ENCODE measurements at places on chromosomes 7 and 10.

DNA sequence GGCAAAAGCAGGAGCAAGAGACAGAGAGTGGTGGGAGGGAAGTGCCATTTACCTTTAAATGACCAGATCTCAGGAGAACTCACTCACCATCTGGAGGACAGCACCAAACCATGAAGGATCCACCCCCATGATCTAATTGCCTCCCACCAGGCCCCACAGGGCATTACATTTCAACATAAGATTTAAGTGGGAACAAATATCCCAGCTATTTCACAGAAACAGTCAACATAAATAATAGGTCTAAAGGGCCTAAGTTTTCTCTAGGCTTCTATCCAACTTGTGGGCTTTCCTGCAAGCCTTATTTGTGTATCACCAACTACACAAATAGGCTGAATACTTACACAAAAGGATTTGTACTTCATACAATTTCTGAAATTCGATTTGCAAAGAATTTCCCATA lies 196.8 kb upstream of the POT1 start:
- no peak for DNase-seq

DNA sequence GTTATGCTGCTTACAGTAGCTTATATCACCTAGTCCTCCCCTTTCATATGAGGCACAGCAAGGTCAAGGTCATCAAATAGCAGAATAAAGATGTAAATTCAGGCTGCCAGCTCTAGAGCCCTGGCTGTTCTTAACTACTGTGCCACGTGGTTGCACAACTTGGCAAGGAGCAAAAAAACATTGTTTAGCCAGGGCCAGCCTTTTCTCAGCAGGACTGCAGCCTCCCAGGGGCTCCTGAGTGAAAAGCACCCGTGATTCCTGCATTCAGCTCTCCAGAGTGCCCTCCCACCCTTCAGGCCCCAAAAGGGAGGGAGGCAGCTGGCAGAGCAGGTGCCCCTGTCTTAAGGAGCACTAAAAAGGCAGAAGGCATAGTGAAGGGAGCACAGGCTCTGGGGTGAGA lies 31.8 kb upstream of the TM9SF3 start:
- DNase-seq, result no peak

DNA sequence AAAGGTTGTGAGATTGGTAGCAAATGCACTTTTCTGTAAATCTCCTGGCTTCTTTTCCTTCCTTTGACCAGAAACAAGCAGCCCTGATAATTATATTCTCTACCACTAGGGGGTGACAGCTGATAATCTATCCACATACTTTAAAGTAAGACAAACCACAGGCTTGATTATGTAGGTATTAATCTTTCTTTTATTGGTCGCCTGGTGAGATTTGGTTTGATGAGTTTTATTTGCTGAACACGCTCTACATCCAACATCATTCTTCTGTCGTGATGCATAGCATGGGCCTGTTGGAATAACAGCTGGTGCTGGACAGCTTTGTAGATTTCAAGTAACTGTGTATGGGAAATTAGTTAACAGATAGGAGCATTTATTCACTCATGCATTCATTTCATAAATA lies 63.5 kb downstream of the ZNF365 start:
- no peak for DNase-seq

GRCh38 chr7:140035400-140036223 lies 27.1 kb downstream of the PARP12 start:
- DNase-seq, result no peak

- DNase-seq, result no peak
Observed at GRCh38 chr10:63683223-63683622, 162.0 kb downstream of the REEP3 start.

GRCh38 chr10:123562387-123562786 lies 103.8 kb upstream of the GPR26 start:
- no peak for DNase-seq

DNA sequence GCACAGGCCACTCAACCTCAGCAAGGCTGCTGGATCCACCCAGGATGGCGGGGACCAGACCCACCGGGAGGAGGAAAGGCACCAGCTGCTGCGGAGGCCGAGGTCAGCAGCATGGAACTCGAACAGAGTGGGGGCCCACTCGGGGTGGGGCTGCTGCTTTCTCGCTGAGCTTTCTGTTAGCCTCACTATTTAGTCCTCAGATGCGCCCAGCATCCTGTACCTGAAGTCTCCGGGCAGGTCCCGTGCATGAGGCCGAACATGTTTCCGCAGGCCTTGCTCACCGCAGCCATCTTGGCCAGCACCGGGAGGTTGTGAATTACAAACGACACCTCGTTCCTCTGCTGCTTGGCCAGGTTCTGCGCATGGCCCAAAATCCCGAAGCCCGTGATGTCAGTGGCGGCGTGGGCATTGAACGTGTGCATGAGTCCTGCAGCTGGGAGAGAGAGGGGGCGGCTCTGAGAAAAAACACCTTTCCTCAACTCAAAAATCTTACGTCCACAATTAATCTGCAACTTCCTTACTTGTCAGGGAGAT lies 22.8 kb upstream of the PHYH start:
- no peak for DNase-seq

DNA sequence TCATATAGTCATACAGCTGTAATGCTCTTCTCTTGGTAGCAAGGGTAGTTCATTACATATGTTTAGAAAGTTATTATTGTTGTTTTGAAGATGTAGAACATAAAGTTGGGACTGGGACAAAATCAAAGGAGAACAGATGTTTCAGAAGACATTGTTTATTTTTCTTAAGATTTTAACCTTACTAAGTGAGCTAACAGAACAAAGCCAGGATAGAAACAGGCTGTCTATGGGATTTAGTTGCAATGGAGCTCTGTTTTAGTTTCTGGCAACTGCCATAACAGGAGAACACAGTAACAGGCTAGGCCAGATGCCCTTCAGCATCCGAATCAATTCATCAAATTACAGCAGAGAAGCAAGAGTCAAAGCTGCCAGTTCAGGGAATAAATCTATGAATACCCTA lies 382.4 kb downstream of the ARL4A start:
- DNase-seq, result no peak

DNA sequence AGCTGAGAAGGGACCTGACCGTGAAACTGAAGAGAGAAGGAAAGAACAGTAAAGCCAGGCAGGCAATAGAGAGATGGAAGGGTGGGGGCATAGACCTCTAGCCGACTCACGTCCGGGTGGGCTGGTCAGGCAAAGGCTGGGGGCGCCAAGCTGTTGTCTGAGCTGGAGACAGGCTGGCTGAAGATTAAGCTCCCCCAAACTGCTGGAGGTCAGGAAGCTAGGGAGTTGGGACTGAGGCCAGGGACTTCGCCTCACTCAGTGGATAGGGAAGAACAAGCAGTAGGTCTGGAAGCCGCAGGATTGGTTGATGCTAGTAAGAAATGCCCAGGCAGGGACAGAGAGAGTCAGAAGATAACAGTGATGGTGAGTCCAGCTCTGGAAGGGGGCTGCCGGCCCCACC lies 5.3 kb downstream of the PITX3 start:
- DNase-seq, result no peak

- DNase-seq, result no peak
Observed at GRCh38 chr7:85186521-85187241, at the start of gene SEMA3D. Gene SEMA3D, minus strand, starts transcription at chr7:85187056. Its CDS starts 65,165 bp downstream, at chr7:85121891.

DNA sequence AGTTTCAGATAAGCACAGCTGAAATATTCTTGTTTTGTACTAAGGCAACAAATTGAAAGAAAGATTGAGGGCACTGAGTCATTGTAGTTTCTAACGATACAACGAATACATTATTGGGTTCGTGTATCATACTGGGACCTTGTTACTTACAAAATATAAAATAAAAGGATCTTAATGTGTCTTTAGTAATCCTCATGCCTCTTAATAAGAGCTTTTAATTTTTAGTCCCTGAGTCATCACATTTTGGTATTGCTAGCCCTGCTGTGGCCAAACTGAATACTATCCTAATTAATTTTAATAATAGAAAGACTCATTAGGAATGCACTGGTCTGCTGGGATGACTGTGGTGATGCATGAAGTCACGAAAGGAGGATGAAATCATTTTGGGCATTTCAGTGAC lies 309.7 kb downstream of the EXOC4 start:
- no peak for DNase-seq

DNA sequence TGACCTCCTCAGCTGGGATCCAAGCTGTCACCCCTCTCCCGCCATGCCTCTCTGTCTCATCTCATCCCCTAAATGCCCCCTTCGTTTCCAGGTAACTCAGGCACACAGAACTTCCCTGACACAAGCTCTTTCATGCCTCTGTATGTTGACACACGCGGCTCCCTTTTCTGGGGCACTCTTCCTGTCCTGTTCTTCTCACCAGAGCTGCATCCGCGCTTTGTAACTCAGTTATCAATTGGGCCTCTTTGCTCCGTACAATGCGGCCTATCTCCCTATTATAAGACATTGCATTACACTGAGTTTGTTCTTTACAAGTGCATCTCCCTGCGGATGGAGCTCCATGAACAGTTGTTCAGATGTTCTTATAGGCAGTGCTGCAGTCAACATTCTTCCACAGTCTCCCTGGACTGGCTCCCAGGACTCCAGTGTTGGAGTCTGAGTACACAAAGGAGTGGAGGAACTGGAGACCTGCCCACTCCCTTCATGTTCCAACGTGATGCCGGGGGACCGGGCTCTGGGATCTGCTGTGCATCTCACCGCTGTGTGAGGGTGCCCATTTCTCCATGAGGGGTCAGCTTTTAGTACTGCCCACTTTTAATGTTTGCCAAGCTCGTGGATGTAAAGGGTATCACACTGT lies 56.9 kb upstream of the TNS3 start:
- DNase-seq, result no peak

- no peak for DNase-seq
Observed at GRCh38 chr7:28706584-28706983, 251.5 kb downstream of the TRIL start.

DNA sequence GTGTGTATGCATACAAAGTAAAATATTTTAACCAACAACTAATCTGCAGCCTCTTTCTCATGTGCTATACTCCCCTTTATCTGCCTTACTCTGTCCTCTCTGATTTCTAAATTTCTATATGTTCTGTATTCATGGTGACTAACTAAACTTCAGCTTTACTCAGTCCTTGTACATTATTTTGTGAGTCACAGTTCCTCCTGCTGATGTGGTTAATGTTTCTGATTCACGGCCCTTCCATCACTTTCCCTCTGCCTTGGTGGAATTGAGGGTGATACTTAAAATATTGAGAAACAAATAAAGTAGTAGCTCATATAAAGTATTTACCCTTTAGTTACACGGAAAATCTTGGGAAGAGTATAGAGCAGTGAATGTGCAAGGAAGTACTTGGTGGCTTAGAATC lies 899.1 kb upstream of the ZWINT start:
- no peak for DNase-seq

DNA sequence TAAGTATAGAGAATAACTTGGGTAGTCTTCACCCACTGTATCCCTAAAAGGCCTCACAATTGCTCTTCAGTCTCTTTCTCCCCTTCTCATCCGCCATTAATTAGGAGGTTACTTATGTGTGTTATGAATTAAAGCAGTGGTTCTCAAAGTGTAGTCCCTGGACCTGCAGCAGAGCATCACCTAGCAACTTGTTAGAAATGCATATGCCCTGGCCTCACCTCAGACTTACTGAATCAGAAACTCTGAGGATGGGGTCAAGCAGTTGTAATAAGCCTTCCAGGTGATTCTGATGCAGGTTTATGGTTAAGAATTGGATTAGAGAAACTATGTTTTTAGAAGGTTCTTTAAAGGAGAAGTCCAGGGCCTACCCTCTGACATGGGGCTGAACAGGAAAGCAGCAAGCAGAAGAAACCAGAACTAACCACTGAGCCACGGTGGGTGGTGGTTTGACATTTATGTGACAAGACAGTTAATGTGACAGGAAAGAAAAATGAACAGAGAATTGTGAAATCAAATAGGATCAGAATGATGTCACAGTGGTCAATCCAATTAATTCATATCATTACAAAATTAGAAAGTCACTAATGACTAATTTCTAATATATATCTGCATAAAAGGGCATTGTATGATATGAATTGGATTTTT lies 37.6 kb downstream of the ENTPD1 start:
- DNase-seq, result no peak

DNA sequence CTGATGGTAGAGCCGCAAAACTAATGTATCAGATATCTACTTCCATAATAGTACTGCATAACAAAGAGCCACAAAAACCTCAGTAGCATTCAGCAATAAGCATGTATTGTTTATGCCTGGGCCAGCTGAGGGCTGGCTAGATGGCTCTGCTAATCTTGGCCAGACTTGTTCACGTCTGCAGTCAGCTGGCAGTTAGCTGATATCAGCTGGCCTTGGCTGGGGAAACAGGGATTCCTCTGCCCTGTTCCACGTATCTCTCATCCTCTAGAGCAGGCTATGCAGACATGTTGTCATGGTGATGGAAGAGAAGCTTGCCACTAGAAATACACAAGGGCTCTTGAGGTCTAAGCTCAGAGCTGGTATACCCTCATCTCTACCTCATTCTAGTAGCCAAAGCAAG lies 62.9 kb downstream of the GRM8 start:
- DNase-seq, result no peak

GRCh38 chr10:96830511-96831199 lies 1.4 kb upstream of the LCOR start:
- peak; percentile 54 for DNase-seq

DNA sequence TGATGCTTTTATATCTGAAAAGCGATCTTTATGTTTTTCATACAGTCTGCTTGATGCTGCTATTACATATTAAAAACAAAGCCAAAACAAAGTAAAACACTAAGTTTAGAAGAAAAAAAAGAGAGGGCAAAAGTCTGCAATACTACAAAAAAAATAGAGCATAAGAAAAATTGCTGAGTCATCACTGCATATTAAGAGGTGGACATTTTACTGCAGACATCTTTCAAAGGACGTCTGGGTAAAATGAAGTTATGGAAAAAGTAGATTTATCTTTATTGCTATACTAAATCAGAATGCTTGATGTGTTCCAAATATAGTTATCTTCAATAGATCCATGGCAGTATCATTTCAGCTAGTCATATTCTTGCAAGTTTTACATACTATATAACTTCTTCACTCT lies 172.0 kb downstream of the MAGI2 start:
- no peak for DNase-seq

DNA sequence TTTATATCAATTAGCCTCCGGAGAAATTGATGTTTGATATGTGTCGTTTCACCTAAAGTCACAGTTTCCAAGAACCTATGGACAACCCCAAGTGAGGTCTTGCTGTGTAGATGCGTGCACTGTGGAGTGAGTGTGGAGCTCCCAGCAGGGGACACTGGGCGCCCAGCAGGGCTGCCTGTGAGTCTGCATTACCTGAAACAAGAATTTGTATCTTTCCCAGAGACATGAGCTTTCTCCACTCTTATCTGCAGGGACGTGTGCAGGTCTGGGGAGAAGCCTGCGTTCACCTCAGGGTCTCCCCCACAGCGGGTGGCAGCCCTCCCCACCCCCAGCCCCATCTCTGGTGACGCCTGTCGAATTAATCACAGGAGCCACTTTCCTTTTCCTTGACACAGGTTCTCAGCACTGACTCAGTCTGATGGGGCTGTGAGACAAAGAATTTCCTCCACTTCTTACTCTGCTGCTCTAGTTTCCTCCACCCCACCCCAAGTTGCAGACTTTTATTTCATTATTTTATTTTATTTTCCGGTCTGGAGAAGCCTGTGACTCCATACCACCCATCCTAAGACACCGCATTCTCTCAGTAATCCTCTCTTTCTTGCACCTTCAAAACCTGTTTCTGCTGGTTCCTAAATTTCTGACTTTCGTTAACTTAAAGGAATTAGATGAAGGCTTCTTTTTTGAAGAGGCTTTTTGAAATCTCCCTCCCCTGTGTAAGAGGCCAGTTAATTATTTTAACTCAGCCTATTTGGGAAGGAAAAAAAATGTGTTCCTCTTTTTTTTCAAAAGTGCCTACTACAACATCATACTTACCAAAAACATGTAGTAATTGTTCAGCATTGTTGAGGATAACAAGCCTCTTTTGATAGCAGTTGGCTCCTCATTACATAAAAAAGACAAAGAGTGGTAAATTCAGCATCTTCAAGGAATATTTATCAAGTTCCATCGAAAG lies 17.0 kb upstream of the INSIG1 start:
- DNase-seq, result no peak

GRCh38 chr10:1650542-1651269 lies 86.6 kb downstream of the ADARB2 start:
- DNase-seq, result no peak

Data from stimulated activated CD4-positive, alpha-beta T cell treated with anti-CD3 and anti-CD28 coated beads, Interleukin-1b, Interleukin-23, amount 100 ng/mL, for 1 hour (primary cell).